ENCODE measurements at places on chromosomes 16 and 17. TPM values are rescaled to one million over a fixed set of nuclear protein-coding genes. Genes with fewer than 3 reads are reported as not detected.

PPP1R27 gene
- total RNA-seq, result not detected

GRCh38 chr17:42991471-42991870, 6.7 kb upstream of the RPL27 start:
- peaks cover 89% of the 10 kb centered on the region for H3K36me3 ChIP-seq
- no peaks in the 10 kb centered on the region for H3K27me3 ChIP-seq
- H3K27ac ChIP-seq, result no peak overlapping the region
- H3K4me3 ChIP-seq, result no peak overlapping the region

DNA sequence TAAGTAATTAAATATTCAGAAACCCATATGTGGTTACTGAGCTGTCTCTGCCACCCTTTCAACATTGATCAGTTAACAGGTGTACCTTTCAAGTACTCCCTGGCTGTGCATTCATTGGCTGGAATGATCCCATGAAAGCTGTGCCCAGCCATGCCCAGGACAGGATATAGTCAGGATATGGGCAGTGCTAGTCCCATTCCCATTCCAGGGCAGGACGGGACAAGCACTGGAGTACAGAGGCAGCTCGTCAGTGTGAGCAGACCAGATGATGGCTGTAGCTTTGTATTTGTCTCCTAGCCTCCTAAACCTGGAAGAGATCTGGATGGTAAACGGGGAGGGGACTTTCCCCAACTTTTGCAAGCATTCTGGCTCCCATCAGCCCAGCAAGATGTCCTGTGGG, 22.5 kb downstream of the HEATR3 start:
- H3K4me3 ChIP-seq, result no peak overlapping the region
- H3K27ac ChIP-seq, result no peak overlapping the region
- H3K27me3 ChIP-seq, result no peaks in the 10 kb centered on the region
- no peak for DNase-seq
- H3K4me1 ChIP-seq, result no peaks in the 10 kb centered on the region

GRCh38 chr16:89723279-89724250, 2.2 kb downstream of the ZNF276 start:
- H3K36me3 ChIP-seq, result peaks cover 59% of the 10 kb centered on the region
- peak overlapping the region; percentile 99 for H3K27ac ChIP-seq
- DNase-seq, result peak; percentile 79
- peaks cover 30% of the 10 kb centered on the region for H3K4me1 ChIP-seq

GRCh38 chr16:23353440-23353839, 51.3 kb downstream of the SCNN1B start:
- no peak overlapping the region for H3K27ac ChIP-seq
- no peaks in the 10 kb centered on the region for H3K4me1 ChIP-seq
- no peak overlapping the region for H3K4me3 ChIP-seq
- no peaks in the 10 kb centered on the region for H3K36me3 ChIP-seq
- no peaks in the 10 kb centered on the region for H3K27me3 ChIP-seq
- DNase-seq, result no peak

DNA sequence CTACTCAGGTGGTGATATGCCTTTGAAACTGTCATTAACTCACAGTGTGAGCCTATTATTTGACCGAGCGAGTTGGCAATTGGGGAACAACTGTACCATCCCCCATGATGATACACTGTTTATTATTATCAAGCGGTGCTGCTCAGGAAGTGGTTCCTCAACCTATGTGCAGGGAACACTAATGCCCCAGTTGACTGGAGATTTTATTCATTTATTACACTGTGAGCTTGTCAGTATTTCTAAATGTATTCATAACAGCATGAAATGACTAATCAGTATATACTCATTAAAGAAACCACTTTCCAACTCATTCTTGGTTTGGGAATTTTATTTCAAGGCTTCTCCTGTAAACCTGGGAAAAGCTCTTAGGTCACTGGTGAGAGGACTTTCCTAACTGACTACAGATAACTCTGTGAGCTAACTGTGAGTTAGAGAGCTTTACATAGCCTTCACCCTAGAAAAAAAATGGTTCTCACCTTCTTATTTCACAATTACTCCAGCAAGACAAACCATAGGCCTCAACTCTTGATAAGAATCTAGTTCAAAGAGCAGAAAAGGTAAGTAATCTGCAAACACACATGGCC, 42.4 kb downstream of the NXPH3 start:
- DNase-seq, result no peak
- peak overlapping the region; percentile 7 for H3K27ac ChIP-seq
- H3K27me3 ChIP-seq, result no peaks in the 10 kb centered on the region
- H3K4me1 ChIP-seq, result peaks cover 40% of the 10 kb centered on the region
- H3K36me3 ChIP-seq, result peaks cover 91% of the 10 kb centered on the region

DNA sequence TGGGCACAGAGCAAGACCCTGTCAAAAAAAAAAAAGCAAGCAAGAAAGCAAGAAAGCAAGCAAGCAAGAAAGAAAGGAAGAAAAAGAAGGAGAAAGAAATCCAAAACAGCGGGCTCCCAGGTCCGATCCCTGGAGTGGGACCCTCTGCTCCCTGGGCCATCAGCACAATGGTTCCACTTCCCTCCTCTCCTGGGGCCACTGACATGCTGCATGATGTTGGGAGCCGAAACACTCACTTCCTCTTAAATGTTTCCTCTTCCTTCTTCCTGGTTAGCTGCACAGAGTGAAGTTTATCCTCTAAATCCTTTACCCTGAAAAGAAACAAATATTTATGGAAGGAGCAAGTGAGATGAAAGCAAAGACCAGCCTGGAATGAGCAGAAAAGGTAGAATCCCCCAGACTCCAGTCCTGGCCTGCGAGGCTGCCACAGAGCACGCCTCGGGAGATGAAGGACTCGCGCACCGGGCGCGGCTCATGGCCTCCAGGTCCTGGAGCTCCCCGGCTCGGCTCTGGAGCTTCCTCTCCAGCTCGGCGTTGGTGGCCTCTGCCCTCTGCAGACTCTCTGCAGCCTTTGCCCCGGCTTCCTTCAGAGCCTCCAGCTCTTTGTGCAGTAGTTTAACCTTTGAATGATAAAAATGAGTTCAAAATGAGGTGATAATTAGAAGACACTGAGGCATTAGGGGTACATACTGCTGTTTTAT, 19.0 kb downstream of the CCDC57 start:
- no peaks in the 10 kb centered on the region for H3K4me1 ChIP-seq
- no peak for DNase-seq
- H3K27me3 ChIP-seq, result no peaks in the 10 kb centered on the region
- peaks cover 77% of the 10 kb centered on the region for H3K36me3 ChIP-seq

- H3K4me3 ChIP-seq, result no peak overlapping the region
- no peaks in the 10 kb centered on the region for H3K36me3 ChIP-seq
- no peaks in the 10 kb centered on the region for H3K4me1 ChIP-seq
- H3K27me3 ChIP-seq, result peaks cover 17% of the 10 kb centered on the region
Measured at GRCh38 chr16:51638339-51639135, 487.5 kb upstream of the SALL1 start.

Data from stomach (tissue), 19 donors.